ENCODE measurements at places on chromosomes 13 and 19.

DNA sequence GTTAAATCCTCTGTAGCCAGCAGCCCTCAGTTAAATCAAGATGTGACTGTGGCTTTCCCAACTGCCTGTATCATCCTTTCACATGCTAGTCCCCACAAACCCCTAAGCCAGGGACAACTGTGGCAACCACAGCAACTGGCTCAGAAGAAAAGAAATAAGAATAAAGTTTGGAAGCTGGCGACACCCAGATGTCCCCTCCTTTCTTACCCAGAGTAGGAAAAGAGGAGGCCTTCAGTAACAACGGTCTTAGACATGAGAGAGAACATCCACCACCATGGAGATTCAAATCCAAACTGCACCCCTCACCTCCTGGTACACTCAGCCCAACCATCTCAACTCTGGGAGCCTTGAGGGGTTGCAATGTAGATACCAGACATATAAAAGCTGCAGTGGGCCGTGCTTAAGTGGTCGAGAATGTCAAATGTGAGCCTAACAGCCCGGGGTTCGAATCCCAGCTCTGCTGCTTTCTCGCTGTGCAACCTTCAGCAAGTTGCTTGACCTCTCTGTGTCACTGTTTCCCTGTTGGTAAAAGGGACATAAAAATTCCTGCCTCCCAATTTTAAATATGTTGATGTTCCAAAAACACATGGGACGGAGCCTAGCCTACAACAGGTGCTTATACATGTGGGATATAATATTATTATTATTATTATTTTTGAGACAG is 23.8 kb downstream of the ZNRF4 start:
- DNase-seq, result no peak

GRCh38 chr13:74646091-74646490 is 511.9 kb upstream of the KLF12 start:
- DNase-seq, result no peak

DNA sequence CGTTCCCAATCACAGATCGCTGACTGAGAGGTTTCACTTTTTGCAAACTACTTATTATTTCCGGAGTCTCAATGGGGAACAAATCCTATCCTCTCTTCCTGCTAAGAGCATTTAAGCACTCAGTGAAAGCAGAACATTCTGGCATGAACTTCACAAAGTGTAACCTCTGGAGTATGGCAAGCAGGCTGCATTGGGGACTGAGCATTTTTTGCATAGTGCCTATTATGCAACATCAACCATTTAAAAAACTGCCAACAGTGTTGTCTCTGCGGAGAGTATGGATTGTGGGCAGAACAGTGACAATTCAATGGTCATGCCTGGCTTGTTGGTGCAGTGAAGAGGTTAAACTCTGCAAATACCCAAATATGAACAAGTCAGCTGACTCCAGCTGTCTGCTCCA is 484.6 kb downstream of the OLFM4 start:
- no peak for DNase-seq

DNA sequence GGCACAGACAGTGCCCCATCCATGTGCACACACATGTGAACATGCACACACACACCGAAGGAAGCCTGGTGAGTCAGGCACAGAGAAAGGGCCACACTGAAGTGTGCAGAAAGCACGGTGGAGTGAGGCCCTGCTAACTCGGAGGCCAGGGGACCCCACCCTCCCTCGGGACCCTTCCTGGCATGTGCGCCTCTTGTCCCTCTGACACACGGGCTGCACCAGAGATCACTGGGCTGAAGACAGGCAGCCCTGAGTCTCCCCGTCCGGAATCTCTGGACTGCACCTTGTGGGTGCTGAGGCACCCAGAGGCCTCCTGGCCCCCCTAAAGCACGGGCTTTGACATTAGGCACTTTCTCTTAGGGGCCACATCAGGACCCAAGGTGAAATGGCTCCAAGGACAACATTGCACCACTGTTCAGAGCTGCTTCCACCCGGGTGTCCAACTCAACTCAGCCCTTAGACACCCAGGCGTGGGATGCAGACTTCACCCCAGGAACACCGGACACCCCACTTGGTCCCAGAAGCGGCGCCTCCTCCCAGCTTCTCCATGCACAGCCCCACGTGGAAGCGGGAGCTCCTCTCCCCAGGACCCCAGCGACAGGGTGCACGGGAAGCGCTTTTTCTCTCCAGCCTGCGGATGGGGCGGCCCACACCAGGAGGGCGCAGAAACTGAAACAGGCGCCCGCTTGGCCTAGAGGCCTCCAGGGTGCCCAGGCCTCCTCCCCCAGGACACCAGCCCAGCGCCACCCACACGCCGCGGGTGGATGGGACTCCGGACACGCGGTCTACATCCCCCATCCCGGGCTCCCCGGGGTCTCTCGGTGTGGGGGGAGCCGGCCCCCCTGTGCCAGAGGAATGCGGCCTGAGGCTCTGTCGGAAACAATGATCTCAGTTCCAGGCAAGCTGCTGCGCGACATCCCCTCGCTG is 90.2 kb downstream of the SPACA7 start:
- no peak for DNase-seq

DNA sequence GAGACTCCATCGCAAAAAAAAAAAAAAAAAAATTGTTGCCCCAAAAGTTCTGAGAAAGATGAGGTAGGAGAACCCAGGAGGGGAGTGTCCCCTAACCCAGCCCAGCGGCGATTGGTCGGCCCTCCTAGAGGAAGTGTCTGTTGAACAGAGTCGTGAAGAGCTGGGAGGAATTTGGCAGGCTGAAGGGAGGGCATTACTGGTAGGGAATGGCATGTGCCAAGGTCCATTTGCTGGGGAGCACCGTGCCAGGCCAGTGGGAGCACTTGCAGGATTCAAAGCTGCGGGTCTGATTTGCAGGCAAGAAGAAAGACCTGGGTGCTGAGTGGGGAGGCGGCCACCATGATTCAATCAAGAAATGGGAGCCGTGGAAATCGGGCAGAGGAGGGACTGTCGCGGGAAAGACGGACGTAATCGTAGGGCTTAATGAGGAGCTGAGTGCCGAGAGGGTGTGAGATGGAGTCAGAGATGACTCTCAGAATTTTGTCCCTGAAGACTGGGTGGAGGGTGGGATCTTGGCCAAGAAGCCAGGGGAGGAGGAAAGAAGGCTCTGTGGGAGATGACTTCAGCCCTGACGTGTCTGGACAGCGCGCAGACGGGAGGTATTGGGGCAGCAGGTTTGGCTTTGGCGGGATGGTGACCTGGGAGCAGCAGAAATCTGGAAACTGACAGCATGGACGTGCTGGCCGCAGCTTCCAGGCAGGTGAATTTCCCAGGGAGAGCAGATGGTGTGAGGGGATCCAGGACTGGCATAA is 15.4 kb downstream of the CERS4 start:
- no peak for DNase-seq

DNA sequence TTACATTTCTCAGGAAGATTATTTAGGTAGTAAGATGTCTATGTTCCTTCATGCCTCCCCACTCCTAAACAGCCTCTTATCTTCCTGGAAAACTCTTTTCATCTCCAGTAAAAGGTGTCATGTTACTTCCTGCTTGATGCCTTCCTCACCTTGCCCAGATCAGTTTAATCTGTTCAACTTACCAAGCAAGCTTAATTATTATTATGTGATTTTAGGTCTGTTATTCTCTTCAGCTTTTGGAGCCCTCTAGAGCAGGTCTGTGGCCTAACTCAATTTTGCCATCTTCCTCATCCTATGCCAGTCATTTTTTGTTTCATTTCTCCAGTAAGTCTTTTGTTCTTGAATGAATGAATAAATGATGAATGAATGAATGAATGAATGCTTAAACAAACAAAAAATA is 528.4 kb downstream of the DCT start:
- no peak for DNase-seq

- DNase-seq, result no peak
These were observed 141.2 kb downstream of the FLT1 start for GRCh38 chr13:28353679-28354078.

DNA sequence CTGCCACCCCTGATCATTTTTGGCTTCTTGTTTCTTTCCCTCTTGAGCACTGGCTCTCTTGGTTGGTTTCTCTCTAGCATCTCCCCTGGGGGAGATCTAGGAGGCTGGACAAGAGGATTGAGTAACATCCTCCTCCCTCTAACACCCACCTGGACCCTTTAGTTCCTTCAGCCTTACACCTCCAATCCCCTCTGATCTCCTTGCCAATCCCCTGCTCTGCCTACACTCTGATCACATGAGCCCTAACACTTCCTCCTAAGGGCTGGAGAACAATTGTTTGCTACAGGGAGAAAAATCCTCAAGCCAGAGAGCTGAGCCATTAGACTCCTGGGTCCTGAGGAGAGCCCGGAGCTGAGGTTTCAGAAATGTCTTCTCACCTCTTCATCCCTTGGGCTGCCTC is 65.9 kb upstream of the ADGRL1 start:
- DNase-seq, result no peak

DNA sequence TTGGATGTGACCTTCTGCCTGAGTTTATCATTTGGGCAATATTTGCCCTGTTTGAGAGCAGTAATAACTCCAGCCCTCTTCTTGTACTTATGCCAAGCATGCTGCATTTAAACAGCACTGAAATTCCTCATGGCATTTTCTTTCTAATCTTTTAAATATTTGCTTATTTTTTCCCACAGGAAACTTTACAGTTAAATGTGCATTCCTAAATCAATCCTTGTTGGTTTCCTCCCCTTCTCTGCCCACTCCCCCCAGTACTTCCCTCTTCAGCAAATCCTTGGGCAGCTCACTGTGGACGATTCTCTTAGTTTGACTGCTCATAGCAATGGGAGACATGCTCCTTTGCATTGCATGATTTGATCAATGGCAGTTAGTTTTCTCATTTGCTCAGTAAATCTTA is 68.7 kb downstream of the RAP2A start:
- no peak for DNase-seq

DNA sequence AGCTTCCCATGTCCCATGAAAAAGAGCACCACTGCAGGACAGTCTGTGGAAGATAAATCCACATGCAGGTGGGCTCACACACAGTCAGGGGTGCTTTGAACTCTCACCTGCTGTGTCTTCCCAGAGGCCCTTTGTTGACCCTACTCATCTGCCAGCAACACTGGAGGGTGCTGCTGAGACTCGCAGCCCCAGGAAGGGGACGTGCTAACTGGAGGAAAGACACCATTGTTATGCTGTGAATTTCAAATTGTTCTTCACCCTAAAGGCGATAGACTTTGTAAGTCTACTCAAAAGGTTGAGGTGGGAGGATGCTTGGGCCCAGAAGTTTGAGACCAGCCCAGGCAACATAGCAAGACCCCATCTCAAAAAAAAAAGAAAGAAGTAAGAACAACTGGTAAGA is 107.3 kb upstream of the SERP2 start:
- no peak for DNase-seq

GRCh38 chr19:11087870-11088505 is 1.3 kb upstream of the LDLR start:
- DNase-seq, result no peak

- DNase-seq, result no peak
These were observed 5.8 kb downstream of the ZNF780A start for GRCh38 chr19:40084948-40085347.

GRCh38 chr19:18672606-18673337 is 10.7 kb upstream of the CRTC1 start:
- no peak for DNase-seq

DNA sequence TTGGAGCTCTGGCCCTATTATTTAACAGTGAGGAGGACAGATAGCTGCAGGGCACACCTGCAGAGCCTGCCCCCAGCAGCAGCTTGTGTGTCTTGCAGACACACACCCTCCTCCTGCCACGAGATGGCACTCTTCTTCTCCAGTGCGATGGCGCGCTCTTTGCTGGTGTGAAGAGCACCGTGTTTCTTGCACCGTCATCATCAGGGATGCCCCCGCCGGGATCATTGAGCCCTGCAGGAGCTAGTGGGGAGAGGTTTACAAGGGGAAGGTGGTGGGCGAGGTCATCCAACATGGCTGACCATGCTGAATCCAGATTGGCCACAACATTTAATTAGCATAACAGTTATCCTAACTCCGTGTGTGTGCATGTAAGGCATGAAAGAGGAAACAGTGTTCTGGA is 105.6 kb downstream of the RAB20 start:
- DNase-seq, result peak; percentile 32

GRCh38 chr13:112170823-112171569 is 104.0 kb downstream of the SOX1 start:
- DNase-seq, result no peak

- no peak for DNase-seq
These were observed 233.9 kb upstream of the CSNK1A1L start for GRCh38 chr13:37339386-37339735.

- DNase-seq, result no peak
These were observed 38.9 kb downstream of the SOX1 start for GRCh38 chr13:112105892-112106291.

DNA sequence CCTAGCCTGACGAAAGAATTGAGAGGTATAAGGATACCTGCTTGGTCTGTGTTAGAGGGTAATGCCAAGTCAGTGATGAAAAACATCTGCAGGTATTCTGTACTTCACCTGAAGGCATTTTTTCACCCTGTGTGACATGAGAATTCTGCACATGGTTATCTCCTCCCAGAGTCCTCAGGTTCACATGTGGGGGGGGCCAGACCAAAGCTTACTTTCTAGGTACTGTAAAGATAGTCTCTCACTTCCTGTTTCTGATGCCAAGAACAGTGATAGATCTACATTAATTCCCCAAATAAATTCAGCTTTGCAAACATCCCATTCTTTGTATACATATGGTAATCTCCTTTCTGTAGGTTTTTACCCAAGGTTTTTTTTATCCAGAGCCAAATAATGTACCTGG is 53.4 kb downstream of the GPC6 start:
- no peak for DNase-seq

DNA sequence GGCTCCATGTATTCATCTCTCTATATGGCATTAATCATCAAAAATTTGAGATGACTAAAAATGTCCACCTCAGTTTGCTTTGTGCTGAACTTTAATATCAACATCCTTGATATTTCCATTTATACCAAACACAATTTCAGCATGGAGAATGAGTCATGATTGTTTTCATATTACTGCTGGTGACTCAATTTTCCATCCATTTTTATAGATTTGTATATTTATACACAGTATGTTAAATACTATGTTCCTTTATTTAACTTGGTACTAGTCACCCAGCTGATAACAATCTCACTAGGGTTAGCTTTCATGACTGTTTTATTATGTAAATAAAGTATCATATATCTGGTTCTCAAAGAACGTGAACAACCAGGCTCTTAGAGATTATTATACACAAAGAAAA is 1255.1 kb downstream of the SLITRK1 start:
- DNase-seq, result no peak

All from naive thymus-derived CD4-positive, alpha-beta T cell (primary cell).